Activated CD4-positive, alpha-beta T cell treated with anti-CD3 and anti-CD28 coated beads, Interleukin-2, Interleukin-4, amounts not matched to agents 100 ng/mL and 50 ng/mL, durations not matched to agents 16 hours and 8 hours (primary cell): ENCODE measurements at places on chromosomes 3 and 15.
A peak's percentile ranks its signal among the peaks of the same experiment; 100 is the strongest.

DNA sequence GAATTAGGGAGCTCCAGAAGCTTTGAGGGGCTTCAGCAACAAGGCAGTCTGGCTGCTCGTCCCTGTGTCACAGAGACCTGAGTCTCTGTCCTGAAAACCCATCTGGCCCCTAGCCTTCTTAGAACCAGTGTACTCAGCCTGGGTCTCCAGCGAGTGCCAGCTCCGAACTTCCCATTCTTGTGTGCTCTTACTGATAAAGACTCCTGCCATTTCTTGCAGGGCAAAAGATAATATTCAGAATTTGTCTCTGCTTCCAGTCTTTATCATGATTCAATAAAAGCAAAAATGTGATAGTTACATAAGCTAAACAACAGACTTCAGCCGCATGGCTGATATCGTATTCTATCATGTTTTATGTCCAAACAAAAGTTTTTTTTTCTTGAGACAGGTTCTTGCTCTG is 36.0 kb upstream of the BCL2A1 start:
- DNase-seq: no peak

- no peak for DNase-seq
Observed at GRCh38 chr3:150308037-150308319, 100.1 kb upstream of the TSC22D2 start.

DNA sequence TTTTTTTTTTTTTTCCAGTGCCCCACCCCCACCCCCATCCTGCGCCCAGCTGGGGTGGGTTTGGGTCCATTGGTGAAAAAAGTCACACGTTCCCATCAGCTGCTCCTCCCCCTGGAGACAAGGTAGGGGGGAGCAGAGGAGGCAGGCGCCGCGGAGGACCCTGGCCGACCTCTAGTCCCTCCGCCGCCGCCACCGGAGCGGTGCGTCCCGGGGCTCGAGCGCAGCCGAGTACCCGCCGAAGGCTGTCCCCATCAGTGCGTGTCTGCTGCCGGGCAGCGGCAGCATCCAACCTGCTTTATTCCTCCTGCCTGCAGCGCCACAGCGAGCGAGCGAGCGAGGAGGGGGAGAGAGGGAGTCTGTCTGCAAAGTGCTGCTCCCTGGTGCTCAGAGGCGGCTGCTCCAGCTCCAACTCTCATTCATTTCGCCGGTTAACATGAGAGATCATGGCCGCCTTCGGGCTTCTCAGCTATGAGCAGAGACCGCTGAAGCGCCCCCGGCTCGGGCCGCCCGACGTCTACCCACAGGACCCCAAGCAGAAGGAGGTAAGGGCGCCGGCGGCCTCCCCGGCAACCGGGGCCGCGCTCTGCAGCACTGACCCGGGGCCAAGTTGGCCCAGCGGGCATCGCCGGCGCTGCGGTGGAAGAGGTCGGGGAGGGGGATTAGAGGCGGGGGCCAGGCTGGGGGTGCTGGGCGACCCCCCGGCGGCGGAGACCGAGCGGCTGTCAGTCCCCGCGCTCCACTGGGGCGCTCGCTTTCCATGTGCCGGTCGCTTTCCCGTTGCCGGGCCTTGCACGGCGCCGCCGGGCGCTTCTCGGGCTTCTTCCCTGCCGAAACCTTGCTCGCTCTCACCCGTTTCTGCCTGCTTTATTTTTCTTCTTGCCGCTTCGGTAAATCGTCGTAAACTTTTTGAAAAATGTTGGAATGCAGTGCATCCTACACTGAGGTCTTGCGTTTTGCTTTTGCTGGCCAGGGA is 1.3 kb downstream of the MED12L start:
- DNase-seq: peak; percentile 82

DNA sequence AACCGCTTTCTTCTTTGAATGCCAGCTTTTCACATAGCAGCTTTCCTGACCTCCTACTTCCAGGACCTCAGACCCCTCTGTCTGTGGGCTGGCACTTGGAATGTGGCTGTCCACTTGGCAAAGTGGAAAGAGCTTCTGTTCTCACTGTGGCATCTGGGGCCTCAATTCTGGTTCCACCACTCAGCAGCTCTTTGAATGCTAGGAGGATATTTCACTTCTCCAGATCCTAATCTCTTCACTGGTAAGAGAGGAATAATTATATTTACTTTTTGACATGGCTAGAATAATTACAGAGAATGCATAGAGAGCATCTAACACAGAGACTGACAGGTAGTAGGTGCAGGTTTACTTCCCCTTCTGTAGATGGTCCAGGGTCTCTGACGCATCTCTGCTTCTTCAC is 405.9 kb downstream of the LPP start:
- no peak for DNase-seq

DNA sequence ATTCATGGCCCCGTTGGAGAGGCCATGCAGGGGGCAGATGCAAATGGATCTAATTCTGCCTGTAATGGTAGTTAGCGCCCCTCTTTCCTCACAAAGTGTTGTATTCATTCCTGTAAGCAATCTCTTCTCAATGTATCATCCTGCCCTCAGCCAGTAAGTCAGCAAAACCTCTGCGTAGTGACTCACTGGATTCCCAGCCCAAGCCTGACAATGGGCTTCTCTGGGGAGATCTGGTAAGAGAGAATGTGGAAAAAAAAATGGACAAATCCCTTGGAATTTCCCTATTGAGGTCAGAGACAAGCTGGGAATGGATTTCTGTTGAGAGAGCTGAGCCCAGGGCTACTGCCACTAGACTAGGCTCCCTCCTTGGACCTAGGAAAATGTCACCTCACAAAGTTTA is 25.4 kb downstream of the ADPGK start:
- DNase-seq: no peak

- no peak for DNase-seq
Observed at GRCh38 chr3:161821591-161821990, 325.0 kb downstream of the OTOL1 start.
